Right cardiac atrium (tissue), 5 donors: ENCODE measurements at places on chromosomes 1 and 21.

- DNase-seq, result no peak
Measured at GRCh38 chr1:192983349-192983980, 75.7 kb downstream of the UCHL5 start.

DNA sequence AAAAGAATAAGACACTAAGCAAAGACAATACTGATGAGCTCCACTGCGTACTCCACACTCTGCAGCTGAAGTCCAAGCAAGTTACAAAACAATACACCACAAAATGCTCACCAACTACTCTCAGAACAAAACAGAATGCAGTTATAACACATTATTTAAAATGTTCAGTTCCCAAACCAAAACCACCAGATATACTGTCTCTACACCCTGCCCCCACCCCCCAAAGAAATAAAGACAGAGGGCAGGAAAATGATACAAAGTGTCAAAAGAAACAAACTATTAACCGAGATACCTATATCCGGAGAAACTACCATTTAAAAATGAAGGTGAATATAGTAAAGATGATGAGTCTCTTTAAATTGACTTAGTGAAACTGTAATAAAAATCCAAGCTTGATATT lies 623.0 kb downstream of the KIF26B start:
- DNase-seq, result no peak

- DNase-seq, result peak; percentile 59
Measured at GRCh38 chr21:45308194-45309068, 20.7 kb upstream of the POFUT2 start.

DNA sequence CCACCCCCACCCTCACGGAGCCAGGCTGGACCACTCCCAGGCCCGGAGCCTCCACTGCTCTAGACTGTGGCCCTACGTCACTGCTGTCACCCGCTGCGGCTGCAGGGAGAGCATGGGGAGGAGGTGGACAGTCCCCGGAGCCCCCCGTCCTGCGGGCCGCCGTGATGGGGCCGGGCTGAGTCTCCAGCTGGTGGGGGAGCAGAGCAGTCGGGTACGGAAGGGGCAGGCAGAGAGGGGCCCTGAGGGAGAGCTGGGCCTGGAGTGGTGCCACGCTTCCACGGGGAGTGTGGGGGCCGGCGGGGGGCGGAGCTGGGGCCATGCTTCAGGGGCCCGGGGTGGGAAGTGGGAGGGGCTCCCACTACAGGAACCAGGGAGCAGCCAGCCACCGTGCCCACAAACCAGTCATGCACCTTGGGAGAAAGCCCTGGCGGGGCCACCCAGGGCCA lies 98.9 kb upstream of the KCNK1 start:
- peak; percentile 46 for DNase-seq

DNA sequence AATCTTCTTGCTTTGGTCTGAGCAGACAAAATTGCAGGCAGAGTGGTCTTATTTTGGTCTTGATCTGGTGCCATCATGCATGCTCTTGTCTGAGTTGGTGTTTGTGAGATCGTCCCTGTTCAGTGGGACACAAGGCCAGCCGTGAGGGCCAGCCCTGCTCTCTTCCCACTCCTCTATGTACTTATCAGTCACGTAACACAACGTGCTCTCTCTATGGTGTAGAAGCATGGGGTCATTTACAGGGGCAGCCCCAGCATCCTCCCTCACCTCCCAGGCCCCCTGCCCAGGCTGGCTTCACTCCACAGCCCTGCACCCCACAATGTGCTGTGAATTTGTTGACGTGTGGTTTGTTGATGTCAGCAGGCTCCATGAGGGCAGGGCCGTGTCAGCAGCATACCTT lies 18.3 kb upstream of the UTS2 start:
- DNase-seq, result no peak

DNA sequence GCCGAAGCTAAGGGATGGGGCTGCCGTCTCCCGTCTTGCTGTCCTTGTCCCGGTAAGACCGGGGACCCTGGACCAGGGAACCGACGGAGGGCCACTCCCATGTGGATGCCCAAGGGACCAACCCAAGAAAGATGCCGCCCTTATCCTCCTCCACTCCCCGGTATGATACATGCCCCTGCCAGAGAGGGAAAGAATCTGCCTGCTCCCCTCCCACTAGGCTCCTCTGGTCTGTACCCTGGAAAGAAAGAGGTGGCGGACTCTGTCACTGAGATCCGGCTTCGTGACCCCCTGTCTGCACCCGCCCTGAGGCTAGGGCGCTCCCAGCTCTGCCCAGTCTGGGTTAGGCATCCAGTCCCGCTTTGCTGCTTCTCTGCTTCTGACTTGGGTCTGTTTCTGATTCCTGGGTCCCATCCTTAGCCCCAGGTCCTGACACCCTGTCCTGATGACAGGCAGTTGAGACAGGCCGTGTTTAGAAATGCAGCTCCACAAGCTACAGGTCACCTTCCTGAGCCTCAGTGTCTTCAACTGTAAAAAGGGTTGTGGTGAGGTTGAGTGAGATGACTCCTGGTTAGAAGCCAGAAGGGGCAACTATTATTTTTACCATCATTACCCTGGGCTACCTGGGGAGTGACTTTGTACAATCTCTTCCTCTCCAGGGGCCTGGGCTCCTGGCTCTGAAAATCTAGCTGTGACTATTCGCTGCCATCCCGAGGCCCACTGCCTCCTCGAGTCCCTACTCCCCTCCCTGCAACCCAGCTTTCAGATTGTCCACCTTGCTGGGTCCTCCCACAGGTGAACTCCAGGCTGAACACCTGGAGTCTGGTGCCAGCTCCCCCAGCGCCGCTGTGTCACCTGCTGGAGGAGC lies 3.7 kb downstream of the MATN1 start:
- DNase-seq, result no peak

- DNase-seq, result no peak
Measured at GRCh38 chr1:241503444-241503843, 16.1 kb downstream of the FH start.

DNA sequence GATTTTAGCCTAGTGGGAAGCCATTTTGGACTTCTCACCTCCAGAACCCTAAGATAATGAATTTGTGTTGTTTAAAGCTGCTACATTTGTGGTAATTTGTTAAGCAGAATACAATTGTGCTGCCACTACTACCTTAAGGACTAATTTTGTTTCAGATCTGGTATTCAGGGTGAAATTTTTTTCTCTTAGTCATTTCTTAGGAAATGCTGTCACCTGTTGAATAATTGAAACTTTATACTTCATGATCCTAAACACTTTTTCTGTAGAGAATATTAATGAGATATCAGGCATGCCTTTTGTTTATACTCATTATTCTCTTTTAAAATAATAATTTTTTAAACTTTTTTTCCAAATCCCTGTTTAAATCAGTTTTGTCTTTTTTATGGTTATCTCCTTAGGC lies 246.8 kb downstream of the TGFB2 start:
- DNase-seq, result no peak

- peak; percentile 65 for DNase-seq
Measured at GRCh38 chr1:18385239-18385790, 95.4 kb upstream of the KLHDC7A start.

- no peak for DNase-seq
Measured at GRCh38 chr1:113031171-113031933, 41.6 kb upstream of the LRIG2 start.

DNA sequence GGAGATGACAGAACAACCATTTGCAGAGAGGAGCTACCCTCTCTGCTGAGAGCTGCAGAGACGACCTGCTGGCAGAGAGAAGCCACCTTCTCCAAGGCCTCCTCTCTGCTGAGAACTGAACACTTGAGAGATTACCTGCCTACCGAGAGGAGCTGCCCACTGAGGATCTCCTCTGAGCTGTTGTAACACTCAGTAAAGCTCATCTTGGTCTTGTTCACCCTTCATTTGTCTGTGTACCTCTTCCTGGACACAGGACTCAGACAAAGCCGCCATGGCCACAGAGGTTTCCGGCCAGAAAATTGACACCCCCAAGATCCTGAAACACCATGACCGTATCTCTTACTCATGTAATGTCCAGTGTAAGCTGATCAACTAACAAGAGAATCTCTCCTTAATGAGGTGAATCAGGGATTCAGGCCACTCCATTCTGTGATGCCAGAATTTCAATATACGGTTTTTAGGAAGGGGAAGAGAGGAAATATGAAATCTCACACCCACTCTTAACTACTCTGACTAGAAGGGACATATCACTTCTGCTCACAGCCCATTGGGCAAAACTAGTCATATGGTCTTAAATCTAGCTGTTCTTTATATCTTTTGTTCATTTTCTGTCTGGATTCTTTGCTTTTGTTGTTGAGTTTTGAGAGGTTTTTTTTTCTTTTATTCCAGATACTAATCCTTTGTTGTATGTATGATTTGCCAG lies 83.8 kb downstream of the RHOU start:
- DNase-seq, result no peak

DNA sequence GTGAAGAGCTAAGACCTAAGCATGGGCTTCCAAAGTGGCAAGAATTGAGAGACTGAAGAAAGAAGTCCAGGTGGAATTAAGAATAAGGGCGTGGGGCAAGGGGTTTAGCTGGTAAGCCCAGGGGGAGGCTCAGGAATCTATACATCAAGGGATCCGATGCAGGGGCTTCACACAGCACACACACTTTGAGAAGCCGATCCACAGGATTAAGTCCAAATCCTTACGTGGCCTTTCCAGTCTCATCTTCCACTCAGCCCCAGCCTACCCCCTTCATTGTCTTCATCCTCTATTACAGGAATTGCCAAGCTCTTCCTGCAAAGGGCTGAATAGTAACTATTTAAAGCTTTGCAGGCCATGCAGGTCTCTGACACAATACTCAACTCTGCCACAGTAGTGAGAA lies 101.3 kb downstream of the TGFBR3 start:
- no peak for DNase-seq

DNA sequence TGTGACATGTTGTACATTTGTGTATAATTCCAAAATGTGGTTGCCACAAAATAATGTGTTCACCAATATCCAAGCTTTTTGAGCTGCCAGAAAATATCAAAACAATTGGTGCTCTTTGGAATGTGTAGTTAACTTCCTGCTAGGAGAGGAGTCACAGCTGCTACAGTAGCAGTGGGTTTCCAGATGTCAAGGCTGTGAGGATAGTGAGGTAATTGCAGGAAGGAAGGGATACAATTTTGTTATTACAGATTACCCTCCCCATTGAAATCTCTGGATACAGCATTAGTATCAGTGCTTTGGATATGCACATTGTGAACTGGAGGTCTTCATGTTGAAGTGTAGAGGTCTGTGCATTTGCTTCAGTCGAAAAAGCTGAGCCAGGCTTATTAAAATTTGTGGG lies 253.2 kb downstream of the PTPRC start:
- DNase-seq, result no peak

GRCh38 chr1:104761961-104762570 lies 1012.4 kb downstream of the AMY1C start:
- DNase-seq, result no peak

- DNase-seq, result no peak
Measured at GRCh38 chr1:191049781-191050180, 572.1 kb upstream of the BRINP3 start.

DNA sequence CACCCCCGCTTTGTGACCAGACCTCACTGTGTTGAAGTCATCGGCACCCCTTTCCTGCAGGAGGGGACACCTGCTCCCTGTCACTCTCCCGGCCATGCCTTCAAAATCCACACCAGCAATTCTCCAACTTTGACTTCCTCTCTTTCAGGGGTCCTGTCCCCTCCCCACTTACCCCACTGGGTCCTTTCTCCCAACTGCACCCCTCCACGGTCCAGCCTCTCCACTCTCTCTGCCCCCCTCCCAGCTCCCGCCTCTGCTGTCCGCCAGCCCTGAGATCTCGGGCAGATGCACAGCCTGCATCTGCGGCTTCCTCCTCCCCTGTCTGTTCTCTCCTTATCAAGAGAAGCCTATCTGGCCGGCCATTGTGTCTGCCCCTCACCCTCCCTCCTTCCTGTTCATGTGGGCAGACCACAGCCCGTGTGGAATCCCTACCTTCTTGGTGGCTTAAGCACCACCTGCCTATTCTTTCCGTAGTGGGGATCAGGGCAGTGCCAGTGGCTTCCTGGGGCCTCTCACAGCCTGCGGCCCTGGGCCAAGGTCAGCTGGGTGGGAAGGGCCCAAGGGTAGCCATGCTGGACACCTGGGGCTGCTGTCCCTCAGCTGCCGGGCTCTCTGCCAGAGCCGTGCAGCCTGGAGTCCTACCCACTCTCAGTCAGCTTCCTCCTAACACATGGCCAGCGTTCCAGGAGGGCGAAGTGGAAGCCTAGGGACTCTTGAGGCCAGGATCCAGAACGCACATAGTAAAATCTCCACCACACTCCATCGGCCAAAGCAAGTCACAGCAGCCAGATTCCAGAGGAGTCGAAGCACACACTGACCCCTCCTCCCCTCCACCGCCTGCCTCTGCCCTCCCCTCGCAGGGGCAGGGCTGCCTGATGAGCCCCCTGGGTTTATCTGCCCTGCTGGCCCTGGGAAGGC lies 5.1 kb upstream of the HES4 start:
- DNase-seq, result peak; percentile 78

- DNase-seq, result no peak
Measured at GRCh38 chr1:150127868-150128267, 21.8 kb upstream of the PLEKHO1 start.

- no peak for DNase-seq
Measured at GRCh38 chr1:176994931-176995596, 169.4 kb downstream of the ASTN1 start.

DNA sequence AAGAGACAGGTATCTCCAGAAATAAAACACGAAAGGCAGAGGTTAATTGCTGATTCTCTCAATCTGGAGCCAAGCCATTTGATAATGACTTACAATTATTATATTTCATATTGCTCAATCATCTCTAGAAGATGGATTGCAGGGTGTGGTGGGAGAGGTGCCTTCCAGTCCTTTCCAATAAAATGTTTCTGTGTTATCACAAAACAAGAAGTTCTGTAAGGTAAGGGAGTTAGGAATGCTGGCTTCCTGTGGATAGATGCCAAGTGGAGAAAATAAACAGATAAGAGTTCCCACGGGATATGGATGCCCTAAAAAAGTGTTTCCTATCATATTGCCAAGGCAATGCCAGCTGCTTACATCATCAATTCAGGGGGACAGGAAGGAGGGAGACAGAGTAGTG lies 7.2 kb upstream of the CCN1 start:
- DNase-seq, result no peak

- no peak for DNase-seq
Measured at GRCh38 chr1:204299814-204300365, 59.8 kb downstream of the PLEKHA6 start.

DNA sequence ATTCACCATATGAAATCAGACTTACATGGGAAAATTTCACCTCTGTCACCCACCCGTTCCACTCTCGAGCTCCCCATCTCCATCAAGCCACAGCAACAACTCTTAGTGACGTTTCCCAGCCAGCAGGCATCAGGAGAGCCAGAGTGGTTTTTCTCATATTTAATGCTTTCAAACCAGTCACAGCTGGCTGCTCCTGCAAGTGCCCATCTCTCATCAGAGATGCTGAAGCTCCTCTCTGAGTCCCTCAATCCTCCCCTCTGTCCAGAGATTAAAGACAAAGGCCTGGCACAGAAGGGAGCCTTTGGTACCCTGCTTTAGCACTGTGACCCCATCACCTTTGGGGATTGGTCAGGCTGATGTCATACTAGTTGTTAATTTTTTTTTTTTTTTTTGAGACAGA lies 277.3 kb downstream of the DNM3 start:
- DNase-seq, result no peak

- no peak for DNase-seq
Measured at GRCh38 chr1:217494767-217495166, 136.1 kb downstream of the GPATCH2 start.

- peak; percentile 57 for DNase-seq
Measured at GRCh38 chr21:37435120-37435519, 68.5 kb downstream of the DYRK1A start.

GRCh38 chr1:51855624-51856023 lies 22.9 kb downstream of the NRDC start:
- no peak for DNase-seq
